ENCODE measurements at places on chromosomes 5 and 9. TPM values are rescaled to one million over a fixed set of nuclear protein-coding genes. Genes with fewer than 3 reads are reported as not detected.
A peak's percentile ranks its signal among the peaks of the same experiment; 100 is the strongest.

The SPATA31E1 gene
- not detected for total RNA-seq

The PCDHA9 gene
- total RNA-seq: not detected

The LYRM7 gene
- 4.2 TPM for total RNA-seq

The PIP5K1B gene
- total RNA-seq: not detected

The F12 gene
- total RNA-seq: 12.9 TPM

DNA sequence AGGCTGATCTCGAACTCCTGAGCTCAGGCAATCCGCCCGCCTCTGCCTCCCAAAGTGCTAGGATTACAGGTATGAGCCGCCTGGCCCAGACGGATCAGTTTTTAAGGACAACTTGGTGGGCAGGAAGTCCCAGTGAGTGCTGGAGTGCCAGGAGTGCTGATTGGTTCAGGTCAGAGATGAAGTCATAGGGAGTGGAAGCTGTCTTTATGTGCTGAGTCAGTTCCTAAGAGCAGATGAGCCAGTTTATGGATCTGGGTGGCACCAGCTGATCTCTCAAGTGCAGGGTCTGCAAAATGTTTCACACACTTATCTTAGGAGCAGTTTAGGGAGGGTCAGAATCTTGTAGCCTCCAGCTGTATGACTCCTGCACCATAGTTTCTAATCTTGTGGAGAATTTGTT lies 292.1 kb upstream of the ELAVL2 start:
- DNase-seq: no peak

DNA sequence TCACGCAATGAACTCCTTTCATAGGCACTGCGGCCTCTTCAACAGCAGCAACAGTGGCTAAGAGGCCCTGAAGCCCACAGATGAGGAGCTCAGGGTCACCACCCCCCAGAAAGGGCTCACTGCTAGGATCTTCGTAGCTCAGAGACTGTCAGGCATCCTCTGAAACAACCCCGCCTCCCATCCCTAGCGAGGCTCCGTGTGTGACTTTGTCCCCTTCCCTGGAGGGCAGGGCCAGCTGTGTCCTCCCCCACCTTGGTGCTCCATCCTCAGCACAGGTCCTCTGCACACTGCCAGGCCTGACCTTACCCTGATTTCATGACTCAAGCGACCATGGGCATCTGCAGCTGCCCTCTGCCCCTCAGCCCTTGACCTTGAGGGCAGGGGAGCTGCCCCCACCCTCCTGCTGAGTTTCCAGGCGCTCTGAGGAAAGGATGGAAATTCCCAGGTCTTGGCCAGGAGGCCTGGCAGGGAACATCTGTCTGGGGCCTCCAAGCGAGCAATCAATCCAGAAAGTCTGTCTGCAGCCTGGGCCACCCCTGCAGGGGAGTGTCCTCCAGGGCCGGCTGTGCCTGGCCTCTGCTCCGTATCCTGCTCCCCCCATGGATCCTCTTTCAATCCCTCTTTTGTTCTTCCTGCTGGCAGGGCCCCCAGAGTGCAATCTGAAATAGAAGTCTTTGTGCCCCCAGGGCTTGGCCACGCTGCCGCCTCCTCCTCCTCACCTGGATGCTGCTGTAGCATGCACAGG lies 6.8 kb upstream of the IRX4 start:
- no peak for DNase-seq

DNA sequence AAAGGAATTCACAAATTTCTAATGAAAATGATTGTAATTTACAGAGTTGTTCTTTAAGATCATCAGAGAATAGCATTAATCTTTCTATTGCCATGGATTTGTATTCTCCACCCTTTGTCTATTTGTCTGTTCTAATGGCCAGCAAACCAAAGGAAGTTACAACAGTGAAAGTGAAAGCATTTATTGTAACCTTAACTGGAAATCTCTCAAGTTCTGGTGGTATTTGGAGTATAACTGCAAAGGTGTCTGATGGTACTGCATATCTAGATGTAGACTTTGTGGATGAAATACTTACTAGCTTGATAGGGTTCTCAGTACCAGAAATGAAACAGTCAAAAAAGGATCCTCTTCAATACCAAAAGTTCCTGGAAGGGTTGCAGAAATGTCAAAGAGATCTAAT lies 21.7 kb downstream of the RMI1 start:
- no peak for DNase-seq

DNA sequence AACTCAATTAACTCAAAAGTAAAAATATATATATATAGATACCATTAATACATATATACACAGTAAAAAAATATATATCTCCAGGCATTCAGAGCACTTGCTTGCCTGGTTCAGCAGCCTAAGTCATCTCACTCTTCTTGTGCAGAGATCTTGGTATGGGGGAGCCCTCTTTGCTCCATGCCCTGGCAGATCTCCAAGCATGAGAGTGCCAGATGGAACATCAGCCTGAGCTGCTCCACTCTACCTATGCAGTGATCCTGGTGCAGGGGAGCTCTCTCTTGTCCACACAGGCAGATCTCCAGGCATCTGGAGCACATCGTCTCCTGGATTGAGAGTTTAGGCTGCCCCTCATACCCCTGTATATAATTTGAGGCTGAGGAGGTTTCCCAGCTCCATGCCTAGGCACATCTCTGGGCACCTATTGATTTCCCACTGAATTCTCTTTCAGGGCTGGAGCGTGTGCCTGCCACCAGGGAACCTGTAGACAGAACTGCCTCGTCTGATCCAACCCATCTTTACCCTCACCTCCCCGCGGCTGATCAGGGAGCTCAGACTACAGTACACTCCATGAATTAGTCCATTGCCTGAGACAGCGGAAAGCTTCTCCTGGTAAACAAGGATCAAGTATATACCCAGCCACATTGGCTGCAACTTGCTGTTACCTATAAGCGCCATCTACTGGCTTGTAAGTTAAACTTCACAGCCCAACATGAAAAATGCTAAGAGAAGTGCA lies 342.4 kb upstream of the GRIA1 start:
- peak; percentile 22 for DNase-seq

DNA sequence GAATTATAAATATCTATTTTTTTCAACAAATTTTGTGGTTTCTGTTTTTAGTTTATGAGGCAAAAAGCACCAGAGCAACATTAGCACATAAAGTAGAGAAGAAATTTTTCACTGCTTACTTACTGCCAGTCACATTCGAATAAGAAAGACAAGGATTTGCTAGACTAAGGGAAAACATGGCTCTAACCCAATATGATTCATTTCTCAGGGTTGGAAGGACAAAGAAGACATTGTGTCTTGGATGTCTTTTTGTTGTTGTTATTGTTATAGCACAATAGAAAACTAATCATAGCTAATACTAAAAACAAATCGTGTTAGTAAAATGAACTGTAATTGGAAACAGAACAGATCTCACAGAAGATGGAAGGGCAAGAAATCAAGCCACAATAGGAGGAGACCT lies 90.9 kb upstream of the SLCO6A1 start:
- no peak for DNase-seq

- peak; percentile 27 for DNase-seq
Measured at GRCh38 chr9:2726650-2727340, 9.5 kb downstream of the KCNV2 start.

DNA sequence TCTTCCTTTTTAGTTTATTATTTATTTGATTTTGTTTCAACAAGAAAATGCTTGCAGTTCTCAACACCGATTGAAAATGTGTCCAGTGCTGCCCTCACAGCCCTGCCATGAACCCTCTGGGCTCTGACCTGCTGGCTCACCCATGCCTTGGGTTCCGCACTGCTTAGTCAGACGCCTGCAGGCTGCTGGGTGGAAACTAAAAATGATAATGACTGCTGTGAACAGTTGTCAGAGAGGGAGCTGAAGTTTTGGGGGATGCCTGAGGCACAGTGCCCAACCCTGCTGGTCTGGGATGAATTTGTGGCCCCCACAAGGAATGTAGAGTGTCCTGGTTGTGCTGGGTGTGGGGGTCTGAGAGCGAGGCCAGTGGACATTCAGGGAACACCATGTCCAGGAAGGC lies 22.2 kb upstream of the CFAP157 start:
- DNase-seq: no peak

GRCh38 chr5:19047277-19047676 lies 940.7 kb downstream of the CDH18 start:
- no peak for DNase-seq

DNA sequence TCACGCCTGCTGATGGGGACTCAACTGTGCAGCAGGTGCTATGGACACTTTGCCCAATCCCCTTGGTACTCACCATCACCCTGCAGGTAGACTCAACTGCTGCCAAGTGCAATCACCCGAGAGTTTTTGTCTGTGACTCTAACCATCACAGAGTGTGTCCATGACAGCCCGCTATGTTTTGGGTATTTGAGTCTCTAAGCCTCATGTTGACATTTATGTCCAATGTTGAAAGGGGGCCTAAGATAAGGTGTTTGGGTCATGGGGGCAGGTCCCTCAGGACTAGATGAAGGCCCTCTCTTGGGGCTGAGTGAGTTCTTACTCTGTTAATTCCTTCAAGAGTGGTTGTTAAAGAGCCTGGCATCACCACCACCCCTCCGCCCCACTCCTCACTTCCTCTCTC lies 44.1 kb upstream of the GABRP start:
- no peak for DNase-seq
